ENCODE measurements at places on chromosomes 2 and 18. TPM values are rescaled to one million over a fixed set of nuclear protein-coding genes. Genes with fewer than 3 reads are reported as not detected.

SCTR gene
- total RNA-seq: not detected

DNA sequence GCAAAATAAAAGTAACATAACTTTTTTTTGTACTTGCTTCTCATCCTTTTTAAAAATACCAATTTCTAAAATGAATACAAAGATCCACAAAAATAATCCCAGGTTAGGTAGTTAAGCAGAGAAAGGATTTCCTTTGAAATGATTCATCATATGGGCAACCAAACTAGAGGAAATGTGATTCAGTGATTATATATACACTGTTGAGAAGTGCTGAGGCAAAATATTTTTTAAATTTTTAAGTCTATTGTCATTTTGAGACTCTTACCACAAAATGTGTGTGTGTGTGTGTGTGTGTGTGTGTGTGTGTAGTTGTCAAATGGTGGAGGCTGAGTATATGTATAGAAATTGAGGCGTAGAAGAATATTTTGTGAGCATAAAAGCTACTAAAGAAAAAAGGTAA is 1075.3 kb downstream of the LRP1B start:
- no peak overlapping the region for H3K27ac ChIP-seq
- DNase-seq: peak; percentile 87
- H3K27me3 ChIP-seq: no peaks in the 10 kb centered on the region
- no peaks in the 10 kb centered on the region for H3K36me3 ChIP-seq
- H3K4me1 ChIP-seq: no peaks in the 10 kb centered on the region

PLCD4 gene
- 0.89 TPM for total RNA-seq

DNA sequence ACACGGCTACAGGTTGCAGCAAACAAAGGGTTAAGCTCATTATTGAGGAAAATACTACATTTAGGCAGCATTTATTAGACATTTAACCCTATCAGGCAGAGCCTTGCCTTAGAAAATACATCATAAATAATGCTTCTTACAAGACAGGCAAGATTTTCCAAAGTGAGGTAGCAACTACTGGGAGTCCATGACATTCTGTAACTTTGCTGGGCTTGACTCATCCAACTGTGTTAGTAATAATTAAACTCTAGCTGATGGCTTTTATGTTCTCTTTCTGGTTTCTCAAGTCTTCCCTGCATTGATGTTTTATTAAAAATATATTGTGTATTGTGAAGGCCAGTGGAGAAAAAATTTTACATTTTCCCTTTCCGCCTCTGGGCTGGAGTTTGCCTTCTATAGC is 291.3 kb downstream of the AFF3 start:
- H3K4me3 ChIP-seq: no peak overlapping the region
- no peaks in the 10 kb centered on the region for H3K36me3 ChIP-seq
- H3K4me1 ChIP-seq: no peaks in the 10 kb centered on the region
- H3K27me3 ChIP-seq: no peaks in the 10 kb centered on the region
- no peak for DNase-seq

LTBP1 gene
- total RNA-seq: 29.7 TPM

DNA sequence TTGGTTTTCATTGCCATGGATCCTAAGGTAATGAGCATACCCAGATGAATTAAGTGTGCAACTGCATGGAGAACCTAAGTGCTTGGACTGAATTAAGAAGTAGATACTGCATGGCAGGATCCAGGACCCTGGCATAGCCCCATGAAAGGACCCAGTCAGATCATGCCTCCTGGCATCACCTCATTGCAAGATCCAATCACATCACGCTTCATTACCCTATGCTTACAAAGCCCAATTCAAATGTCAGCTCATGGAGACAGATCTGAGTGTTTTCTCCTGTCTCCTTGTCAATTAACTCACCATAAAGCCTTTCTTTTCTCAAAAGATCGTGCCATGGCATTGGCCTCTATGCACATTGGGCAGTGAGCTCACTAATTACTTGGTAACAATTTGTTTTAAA is 519.8 kb upstream of the ZNF804A start:
- no peak for DNase-seq
- H3K4me3 ChIP-seq: no peak overlapping the region
- H3K4me1 ChIP-seq: no peaks in the 10 kb centered on the region

DNA sequence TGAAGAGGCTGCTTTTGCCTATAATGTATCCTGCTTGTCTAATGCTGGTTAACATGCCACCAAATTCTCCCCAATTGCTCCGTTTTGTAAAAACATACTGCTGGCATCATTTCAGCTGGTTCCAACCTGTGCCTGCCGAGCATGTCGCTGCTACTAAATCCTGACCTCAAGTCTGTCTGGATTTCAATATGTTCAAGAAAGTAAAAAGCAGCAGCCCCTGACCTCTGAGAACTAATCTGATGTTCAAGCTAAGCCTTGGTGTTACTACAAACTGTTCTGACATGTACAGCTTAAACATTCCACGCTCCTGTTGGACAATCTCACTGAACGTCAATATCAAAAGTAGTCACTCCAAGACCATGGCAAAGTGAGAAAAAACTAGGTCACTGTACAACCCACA is 46.3 kb downstream of the SFT2D3 start:
- no peak for DNase-seq
- no peak overlapping the region for H3K27ac ChIP-seq
- H3K4me3 ChIP-seq: no peak overlapping the region
- H3K4me1 ChIP-seq: no peaks in the 10 kb centered on the region

KLHL29 gene
- 4.8 TPM for total RNA-seq

DNA sequence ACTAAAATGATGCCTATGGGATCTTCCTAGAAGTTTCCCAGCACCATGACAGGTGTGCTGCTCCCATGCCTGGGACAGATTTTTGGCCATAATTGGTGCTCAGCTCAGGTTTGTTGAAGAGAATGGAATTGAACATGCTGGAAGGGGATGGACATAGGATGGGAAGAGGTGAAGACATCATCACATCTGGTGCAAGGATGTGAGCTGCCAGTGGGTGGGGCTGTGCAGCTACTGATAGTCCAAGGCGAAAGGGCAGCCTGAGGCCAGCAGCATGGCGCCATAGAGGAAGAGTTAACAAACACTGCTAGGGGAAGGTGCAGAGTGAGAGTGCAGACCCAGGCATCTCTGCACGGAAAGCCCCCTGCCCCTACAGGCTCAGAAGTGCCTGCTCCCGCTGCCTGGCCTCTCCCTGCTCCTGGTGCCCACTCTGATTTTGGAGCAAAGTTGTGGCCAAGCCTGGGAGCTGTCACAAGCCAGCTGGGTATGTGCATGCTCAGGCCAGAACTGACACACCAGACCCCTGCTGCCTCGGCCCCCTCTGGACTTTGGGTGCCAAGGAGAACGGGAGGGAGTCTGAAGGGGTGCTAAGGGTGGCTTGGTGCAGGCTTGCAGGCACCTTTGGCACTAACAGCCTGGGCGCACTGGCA is 178.6 kb downstream of the ZBTB7C start:
- no peak overlapping the region for H3K4me3 ChIP-seq
- no peaks in the 10 kb centered on the region for H3K4me1 ChIP-seq
- no peak overlapping the region for H3K27ac ChIP-seq

APOB gene
- 0.07 TPM for total RNA-seq

CRACDL gene
- total RNA-seq: 5.7 TPM

All from astrocyte (in vitro differentiated cells and primary cell).